Activated T-cell treated with anti-CD3 and anti-CD28 coated beads for 48 hours (primary cell): ENCODE measurements at places on chromosomes 6 and 20.

DNA sequence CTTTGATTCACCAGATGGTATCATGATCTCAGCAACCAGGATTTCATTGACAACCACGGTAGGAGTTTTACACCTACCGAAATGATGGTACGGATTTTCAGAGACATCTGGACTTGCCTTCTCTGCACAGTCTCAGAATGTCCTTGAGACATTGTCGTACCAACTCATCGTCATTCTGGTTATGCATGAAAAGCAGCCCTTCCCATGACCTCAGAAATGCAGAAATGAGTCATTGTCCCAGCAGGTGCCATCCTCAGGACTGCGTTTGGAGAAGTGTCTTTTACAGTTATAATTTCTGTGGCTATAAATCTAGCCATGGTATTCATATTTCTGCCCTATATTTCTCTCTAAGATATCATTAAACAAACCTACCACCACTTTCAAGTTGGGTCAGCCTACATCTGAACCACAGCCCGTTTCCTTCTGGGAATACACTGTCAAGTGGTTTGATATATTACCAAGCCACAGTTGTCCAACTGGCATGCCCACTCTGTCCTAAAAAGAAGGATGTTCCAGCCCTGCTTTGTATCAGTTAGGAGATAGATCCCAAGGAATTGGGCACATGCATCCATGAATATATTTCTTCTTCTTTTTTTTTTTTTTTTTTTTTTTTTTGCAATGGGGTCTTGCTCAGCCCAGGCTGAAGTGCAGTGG, 7.5 kb upstream of the BFSP1 start:
- no peak for DNase-seq

DNA sequence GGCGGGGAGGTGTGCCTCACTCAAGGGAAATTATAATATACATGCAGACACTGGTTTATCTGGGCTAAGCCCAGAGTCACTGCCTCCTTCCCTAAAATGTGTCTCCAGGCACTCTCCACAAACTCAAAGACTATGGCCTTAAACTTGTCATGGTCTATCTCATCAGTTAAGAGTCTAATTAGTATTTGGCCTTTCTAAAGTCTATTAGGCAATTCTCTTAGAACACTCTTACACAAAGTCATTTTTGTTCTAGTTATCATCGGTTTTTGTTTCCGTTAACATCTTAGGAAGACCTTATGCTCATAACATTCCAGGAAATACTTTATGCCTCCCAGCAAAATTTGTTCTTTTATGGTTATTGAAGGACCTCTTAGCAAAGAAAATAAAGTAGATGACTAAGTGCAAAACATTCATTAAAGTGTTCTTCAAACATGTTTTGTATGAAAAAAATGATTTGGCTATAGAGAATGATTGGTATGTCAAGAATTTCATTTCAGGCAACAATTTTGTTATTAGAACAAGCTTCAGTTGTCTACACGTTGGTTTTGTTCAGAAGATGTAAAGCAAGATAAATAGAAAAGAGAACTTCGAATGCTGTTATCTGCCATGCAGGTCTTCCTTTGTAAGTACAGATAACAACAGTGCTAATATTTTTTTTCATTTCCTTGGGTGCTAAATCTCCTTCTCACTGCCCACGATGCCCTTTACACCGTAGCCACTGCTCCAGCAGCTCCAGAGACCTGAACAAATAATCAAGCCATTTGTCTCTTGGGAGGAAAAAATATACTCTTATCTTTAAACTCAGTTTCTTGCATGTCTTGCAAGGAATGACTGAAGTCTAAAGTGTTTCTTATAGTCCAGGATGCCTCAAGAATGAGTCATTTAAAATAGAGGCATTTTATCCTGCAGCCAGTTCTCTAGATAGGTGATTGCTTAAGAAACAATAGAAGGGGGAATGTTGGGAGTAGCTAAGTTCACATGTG, 170.4 kb downstream of the HTR1B start:
- DNase-seq: no peak

DNA sequence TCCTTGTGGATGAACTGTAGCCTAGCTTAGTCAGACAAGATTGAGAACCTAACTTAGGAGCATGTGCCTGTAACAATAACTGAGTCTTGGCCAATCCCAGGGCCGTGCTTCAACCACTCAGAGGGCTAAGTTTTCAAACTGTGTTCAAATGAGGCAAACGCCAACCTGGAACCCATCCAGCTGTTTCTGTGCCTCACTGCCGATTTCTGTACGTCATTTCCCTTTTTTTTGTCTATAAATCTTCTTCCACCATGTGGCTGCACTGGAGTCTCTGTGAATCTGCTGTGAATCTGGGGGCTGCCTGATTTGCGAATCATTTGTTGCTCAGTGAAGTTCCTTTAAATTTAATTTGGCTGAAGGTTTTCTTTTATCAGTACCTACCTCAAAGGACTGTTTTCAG, 115.0 kb upstream of the CHD6 start:
- no peak for DNase-seq

DNA sequence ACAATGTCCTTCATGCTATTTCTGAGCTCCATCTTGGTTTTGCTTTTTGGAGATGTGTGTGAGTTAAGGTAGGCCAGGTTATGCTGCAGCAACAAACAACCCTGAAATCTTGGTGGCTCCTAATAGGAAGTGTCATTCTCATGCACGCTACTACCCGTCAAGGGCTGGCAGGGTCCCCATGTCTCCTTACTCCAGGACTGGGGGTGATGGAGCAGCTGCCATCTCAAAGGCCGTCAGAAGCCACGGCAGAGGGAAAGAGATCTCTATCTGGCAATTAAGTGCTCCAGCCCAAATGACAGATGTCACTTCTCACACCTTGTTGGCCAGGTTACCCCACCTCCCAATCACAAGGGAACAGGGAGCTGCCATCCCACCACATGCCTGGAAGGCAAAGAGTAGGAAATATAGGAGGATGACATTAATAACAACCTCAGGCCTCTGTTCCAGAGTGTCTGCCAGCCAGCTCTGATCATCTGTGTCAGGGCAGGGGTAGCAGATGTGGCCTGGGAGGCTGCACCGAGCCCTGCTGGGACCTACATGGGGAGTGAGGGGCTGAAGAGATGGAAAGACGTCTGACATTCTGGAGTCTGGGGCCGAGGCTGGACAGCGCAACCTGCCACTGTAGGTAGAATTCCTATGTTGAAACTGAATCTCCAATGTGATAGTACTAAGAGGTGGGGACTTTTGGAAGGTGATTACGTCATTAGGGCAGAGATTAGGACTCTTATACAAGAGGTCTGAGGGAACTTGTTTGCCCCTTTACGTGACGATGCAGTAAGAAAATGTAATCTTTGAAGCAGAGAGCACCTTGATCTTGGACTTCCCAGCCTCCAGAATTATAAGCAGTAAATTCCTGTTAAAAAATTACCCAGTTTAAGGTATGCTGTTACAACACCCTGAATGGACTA, 4.8 kb upstream of the SDCBP2 start:
- DNase-seq: no peak

GRCh38 chr6:147486683-147487082, 21.8 kb upstream of the SAMD5 start:
- no peak for DNase-seq

- no peak for DNase-seq
These were observed 119.4 kb upstream of the TSHZ2 start for GRCh38 chr20:52852714-52853113.

GRCh38 chr6:5261545-5262109, 314 bp downstream of the FARS2 start:
- DNase-seq: no peak
